Mesothelial cell of epicardium (in vitro differentiated cells): ENCODE measurements at places on chromosomes 1 and 21. TPM values are rescaled to one million over a fixed set of nuclear protein-coding genes. Genes with fewer than 3 reads are reported as not detected.

The SLFNL1 gene
- 1.2 to 1.4 TPM (median 1.3 TPM) in 3 replicates for total RNA-seq

The NBPF20 gene
- 4.5 to 5.0 TPM (median 4.9 TPM) in 3 replicates for total RNA-seq

The ETV3L gene
- not detected in 3 replicates for total RNA-seq

- H3K36me3 ChIP-seq = no peaks in the 10 kb centered on the region
- H3K4me3 ChIP-seq = no peak overlapping the region
- H3K27me3 ChIP-seq = no peaks in the 10 kb centered on the region
- no peak overlapping the region for H3K27ac ChIP-seq
- no peaks in the 10 kb centered on the region for H3K4me1 ChIP-seq
- no peak for DNase-seq
Measured at GRCh38 chr1:247849616-247850015, 7.4 kb upstream of the TRIM58 start.

GRCh38 chr1:111903148-111903870, 86.2 kb downstream of the KCND3 start:
- H3K4me1 ChIP-seq = no peaks in the 10 kb centered on the region
- DNase-seq = no peak
- no peaks in the 10 kb centered on the region for H3K36me3 ChIP-seq
- H3K27ac ChIP-seq = no peak overlapping the region
- no peak overlapping the region for H3K4me3 ChIP-seq

GRCh38 chr1:109114342-109114674, 393 bp downstream of the ELAPOR1 start:
- no peak for DNase-seq
- H3K27me3 ChIP-seq = peaks cover 92% of the 10 kb centered on the region
- H3K27ac ChIP-seq = no peak overlapping the region
- H3K4me1 ChIP-seq = peaks cover 13% of the 10 kb centered on the region
- H3K4me3 ChIP-seq = peak overlapping the region; percentile 53

GRCh38 chr1:177849579-177850290, 120.1 kb downstream of the SEC16B start:
- H3K27ac ChIP-seq = no peak overlapping the region
- H3K36me3 ChIP-seq = peaks cover 4% of the 10 kb centered on the region
- H3K4me3 ChIP-seq = no peak overlapping the region
- H3K4me1 ChIP-seq = peaks cover 5% of the 10 kb centered on the region
- H3K27me3 ChIP-seq = peaks cover 38% of the 10 kb centered on the region
- no peak for DNase-seq

DNA sequence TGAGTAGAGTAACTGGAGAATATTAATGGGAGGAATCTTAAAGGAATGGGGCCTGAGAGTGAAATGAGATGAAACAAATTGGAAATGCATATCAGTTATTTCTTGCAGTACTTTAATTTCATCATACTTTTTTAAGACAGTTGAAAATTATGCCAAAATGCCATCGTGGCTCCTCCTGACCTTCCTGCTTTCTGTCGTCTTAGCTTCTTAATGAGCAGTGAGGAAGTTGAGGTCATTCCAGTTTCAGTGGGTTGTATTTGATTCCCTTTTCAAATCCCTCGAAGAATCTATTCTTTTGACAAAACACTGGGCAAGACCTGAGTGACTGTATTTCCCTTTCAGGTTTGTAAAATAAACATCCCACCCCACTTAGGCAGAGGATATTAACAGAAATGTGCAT, 134.9 kb upstream of the MAP1LC3C start:
- H3K27ac ChIP-seq = no peak overlapping the region
- H3K27me3 ChIP-seq = no peaks in the 10 kb centered on the region
- no peak for DNase-seq
- H3K4me1 ChIP-seq = peaks cover 6% of the 10 kb centered on the region
- no peaks in the 10 kb centered on the region for H3K36me3 ChIP-seq
- no peak overlapping the region for H3K4me3 ChIP-seq

GRCh38 chr1:19859876-19860275, 22.3 kb upstream of the OTUD3 start:
- peaks cover 2% of the 10 kb centered on the region for H3K36me3 ChIP-seq
- H3K4me3 ChIP-seq = no peak overlapping the region
- H3K4me1 ChIP-seq = no peaks in the 10 kb centered on the region

DNA sequence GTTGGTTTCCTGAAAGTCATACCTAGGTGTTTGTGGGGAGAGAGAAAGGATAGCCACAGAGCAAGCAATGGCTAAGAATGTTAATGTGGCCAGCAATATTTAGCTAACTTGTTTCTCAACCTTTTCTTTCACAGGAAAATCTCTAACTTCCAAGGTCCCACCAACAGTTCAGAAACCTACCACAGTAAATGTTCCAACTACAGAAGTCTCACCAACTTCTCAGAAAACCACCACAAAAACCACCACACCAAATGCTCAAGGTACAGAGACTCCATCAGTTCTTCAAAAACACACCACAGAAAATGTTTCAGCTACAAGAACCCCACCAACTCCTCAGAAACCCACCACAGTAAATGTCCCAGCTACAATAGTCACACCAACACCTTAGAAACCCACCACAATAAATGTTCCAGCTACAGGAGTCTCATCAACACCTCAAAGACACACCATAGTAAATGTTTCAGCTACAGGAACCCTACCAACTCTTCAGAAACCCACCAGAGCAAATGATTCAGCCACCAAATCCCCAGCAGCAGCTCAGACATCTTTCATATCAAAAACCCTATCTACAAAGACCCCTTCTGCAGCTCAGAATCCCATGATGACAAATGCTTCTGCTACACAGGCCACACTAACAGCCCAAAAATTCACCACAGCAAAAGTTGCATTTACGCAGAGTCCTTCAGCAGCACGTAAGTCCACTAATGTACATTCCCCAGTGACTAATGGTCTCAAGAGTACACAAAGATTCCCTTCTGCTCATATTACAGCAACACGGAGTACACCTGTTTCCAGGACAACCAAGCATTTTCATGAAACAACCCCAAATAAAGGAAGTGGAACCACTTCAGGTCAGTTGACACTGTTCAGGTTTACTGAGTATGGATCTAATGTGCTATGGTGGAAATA, 15.3 kb downstream of the CD55 start:
- H3K4me1 ChIP-seq = no peaks in the 10 kb centered on the region
- no peaks in the 10 kb centered on the region for H3K27me3 ChIP-seq
- DNase-seq = no peak
- H3K27ac ChIP-seq = no peak overlapping the region

DNA sequence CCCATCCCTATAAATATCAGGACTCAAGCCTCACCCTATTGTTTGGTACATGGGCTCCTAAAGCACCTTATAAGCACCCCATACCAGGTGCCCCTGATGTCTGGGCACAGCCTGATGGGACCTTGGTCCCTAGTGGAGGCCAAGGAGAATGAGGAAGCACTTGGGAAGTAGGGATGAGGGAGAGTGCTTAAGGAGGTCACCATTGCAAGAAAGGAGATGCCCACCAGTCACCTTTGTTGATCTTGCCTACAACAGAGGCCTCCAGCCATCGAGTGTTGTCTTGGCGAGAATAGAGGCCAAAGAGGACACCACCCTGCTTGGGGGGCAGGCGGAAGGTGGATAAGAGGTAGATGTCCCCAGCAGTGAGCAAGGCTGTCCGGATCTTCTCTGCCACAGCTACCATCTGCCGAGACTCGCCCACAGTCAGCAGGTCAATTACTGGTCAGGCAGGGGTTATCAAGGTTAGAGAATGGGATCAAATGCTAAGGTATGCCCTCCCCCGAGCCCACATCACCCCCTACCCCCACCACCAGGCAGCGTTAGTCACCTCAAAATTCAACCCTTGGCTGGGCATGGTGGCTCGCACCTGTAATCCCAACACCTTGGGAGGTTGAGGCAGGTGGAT, 1.6 kb downstream of the THBS3 start:
- H3K4me3 ChIP-seq = no peak overlapping the region
- no peak overlapping the region for H3K27ac ChIP-seq
- DNase-seq = no peak

GRCh38 chr1:88466011-88466410, 218.1 kb upstream of the PKN2 start:
- no peak for DNase-seq
- H3K36me3 ChIP-seq = no peaks in the 10 kb centered on the region
- peaks cover 32% of the 10 kb centered on the region for H3K27me3 ChIP-seq
- peaks cover 4% of the 10 kb centered on the region for H3K4me1 ChIP-seq

GRCh38 chr1:46370214-46370633, 23.9 kb upstream of the FAAH start:
- H3K27ac ChIP-seq = no peak overlapping the region
- H3K4me1 ChIP-seq = peaks cover 5% of the 10 kb centered on the region
- peaks cover 9% of the 10 kb centered on the region for H3K36me3 ChIP-seq
- no peak for DNase-seq

- H3K27me3 ChIP-seq = no peaks in the 10 kb centered on the region
- H3K4me1 ChIP-seq = peaks cover 21% of the 10 kb centered on the region
- peaks cover 1% of the 10 kb centered on the region for H3K36me3 ChIP-seq
- H3K4me3 ChIP-seq = no peak overlapping the region
- DNase-seq = no peak
Measured at GRCh38 chr1:180158149-180159147, 3.8 kb downstream of the QSOX1 start.

GRCh38 chr1:169122976-169123375, 16.5 kb downstream of the ATP1B1 start:
- no peaks in the 10 kb centered on the region for H3K27me3 ChIP-seq
- no peak overlapping the region for H3K4me3 ChIP-seq
- H3K4me1 ChIP-seq = peaks cover 34% of the 10 kb centered on the region
- no peak for DNase-seq
